ENCODE measurements at places on chromosomes 5 and 9. TPM values are rescaled to one million over a fixed set of nuclear protein-coding genes. Genes with fewer than 3 reads are reported as not detected.

The PAEP gene
- not detected for total RNA-seq

The TAF11L10 gene
- total RNA-seq = not detected

The IL3 gene
- not detected for total RNA-seq

The GRAMD2B gene
- total RNA-seq = 32.1 TPM

DNA sequence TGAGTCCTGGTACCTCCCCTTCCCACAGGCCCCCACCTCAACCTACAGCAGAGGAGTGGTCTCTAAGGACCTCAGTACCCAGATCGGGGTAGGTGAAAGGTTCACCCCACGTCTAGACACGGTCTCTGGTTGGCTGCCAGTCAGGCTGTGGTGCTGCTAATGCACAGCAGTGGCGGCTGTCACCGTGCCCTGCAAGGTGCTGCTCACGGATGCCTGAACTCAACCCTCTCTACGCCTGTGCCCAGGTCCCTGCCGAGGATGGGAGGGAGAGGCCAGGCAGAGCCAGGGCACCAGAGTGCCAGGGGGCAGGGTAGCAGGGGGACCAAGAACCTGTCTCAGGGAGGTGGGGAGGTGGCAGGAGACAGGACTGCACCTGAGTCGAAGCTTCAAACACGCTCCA, 14.3 kb downstream of the IER5L start:
- no peaks in the 10 kb centered on the region for H3K27me3 ChIP-seq
- no peak overlapping the region for H3K27ac ChIP-seq
- no peak overlapping the region for H3K4me3 ChIP-seq
- H3K4me1 ChIP-seq = peaks cover 20% of the 10 kb centered on the region

GRCh38 chr5:113447498-113448050, 12.8 kb upstream of the TSSK1B start:
- no peak overlapping the region for H3K27ac ChIP-seq
- peaks cover 19% of the 10 kb centered on the region for H3K36me3 ChIP-seq
- DNase-seq = no peak
- H3K4me1 ChIP-seq = peaks cover 21% of the 10 kb centered on the region
